Hematopoietic multipotent progenitor cell treated with erythropoietin and hydrocortisone succinate and interleukin-3 and kit ligand, for 15 days (in vitro differentiated cells): ENCODE measurements at places on chromosomes 1 and 21.

GRCh38 chr1:193234530-193234929 lies 48.1 kb upstream of the B3GALT2 start:
- no peak for DNase-seq

DNA sequence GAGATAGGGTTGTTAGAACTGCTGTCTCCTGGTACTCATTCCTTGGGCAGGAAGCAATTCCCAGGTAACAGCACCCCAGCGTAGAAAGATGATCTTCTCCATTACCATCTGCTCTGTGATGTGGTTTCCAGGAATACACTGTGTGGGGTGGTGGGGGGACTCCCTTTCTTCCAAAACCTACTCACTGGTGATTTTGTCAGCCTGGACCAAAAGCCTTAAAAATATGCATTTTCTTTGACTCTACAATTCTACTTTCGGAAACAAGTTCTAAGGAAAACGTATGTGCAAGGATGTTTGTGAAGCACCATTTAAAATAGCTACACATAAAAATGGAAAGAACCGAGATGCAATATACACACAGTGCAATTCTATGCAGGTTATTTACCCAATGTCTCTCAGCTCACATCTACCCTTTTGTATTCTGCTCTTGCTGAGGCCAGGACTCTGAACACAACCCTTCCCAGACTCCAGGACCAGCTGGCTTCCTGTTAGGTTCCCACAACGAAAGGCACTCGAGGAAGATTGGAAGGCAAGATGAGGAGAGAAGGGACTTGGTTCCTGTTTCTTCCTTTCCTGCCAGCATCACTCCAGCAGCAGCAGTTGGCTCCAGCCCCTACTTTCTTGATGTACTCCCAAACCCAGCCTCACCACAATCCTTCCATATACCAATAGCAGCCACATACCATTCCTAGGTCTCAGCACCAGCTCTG lies 33.0 kb upstream of the GJB5 start:
- no peak for DNase-seq

DNA sequence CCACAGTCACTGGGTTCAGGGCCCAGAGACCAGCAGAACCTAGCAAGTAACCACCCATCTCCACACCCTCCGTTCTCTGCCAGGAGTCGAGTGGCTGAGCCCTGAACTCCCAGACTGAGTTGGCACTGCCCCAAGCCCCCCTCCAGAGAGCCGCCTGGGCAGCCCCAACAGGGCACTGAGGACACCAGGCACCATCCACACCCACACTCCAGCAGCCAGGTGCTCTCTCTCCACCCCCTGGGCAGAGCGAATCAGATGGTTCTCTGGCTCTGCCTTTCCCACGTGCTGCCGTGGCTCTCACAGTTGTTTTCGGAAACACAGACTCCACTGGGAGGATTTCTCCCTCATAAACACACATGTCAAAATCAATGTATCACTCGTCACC lies 13.6 kb downstream of the WDR4 start:
- no peak for DNase-seq

GRCh38 chr1:202242080-202242419 lies 48.5 kb downstream of the LGR6 start:
- DNase-seq = no peak

DNA sequence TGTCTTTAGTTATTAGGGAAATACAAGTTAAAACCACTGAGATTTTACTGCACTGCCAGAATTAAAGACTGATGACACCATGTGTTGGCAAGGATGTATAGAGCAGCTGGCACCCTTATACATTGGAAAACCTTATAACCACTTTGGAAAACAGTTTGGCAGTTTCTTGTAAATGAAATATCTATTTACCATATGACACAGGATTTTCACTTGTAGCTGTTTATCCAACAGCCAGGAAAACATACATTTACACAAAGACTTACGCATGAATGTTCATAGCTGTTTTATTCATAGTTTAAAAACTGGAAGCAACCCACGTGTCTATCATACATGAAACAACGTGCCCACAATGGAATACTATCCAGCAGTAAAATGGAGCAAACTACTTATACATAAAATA lies 45.3 kb downstream of the PRRC2C start:
- no peak for DNase-seq

DNA sequence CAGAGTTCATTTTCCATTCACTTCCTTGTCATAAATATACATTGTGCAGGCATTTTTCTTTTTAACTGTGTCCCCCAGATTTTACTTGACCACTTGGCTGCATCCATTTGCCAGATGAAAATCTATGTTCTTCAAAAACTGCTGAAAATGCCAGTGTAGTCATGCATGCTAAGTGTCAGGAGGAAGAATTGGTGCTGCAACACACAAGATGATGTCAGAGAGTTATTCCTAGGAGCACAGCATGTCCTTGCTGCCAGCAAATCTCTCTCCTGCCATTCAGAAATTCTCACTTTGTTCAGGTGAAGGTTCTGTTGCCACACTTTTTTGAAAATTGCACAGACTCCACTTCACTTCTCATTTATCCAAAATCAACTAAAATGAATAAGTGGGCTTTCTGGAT lies 106.4 kb upstream of the MAGI3 start:
- no peak for DNase-seq

DNA sequence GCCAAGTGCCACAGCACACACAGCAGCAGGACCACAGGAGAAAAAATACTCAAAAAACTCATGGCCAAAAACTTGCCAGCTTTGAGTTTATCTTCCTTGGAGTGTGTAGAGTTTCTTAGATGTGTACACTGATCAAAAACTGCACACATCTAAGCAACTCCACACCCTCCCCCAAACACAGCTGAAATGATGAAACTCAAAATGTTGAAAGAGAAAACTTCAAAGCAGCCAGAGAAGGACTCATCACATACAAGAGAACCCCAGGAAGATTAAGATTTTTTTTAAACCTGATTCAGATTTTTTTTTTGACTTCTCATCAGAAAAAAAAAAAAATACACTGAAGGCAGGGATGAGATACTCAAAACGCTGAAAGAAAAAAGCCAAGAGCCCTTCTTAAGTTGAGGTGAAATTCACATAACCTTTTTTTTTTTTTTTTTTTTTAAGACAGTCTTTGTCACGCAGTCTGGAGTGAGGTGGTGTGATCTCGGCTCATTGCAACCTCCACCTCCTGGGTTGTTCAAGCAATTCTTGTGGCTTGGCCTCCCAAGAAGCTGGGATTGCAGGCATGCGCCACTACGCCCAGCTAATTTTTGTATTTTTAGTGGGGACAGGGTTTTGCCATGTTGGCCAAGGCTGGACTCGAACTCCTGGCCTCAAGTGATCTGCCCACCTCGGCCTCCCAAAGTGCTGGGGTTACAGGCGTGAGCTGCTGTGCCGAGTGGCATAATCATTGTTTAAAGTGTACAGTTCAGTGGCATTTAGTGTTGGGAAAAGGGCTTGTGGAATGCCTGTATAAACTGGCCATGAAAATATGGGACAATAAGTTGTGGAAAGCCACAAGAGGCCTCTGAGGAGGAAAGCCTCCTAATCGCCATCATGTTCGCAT lies 20.9 kb upstream of the PDXK start:
- DNase-seq = no peak

GRCh38 chr1:56493826-56494225 lies 85.5 kb downstream of the PLPP3 start:
- no peak for DNase-seq

DNA sequence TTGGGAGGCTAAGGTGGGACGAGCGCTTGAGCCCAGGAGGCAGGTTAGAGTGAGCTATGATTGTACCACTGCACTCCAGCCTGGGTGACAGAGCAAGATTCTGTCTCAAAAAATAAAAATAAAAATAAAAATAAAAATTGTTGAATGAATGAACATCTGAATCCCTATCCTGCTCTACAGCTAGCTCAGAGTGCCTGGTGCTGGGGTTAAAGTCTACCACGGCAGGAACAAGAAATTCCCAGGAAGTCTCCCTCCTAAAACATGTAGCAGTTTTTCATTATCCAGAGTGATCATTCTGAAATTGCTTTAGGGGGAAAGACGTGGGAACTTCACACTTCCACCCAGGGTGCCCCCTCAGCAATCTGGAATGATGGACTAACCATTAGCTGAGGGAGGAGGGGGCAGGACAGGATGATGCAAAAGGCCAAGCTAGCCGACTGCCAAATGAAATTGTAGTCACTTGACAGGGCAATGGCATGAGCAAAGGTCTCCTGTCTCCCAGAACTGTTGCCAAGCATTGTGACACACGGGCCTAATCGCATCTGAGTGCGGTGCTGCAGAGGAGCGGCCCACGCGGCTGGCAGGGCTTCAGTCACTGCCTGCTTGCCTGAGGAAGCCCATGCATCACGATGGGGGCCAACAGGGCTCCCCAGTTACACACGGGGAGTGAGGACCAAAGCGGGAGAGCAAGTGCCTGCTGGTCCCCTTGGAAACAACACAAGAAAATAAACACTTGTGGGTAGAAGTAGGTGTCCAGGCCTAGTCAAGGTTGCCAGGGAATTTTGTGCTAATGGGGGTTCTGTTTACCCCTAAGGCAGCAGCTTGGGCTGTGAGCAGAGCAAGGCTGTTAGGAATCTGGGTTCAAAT lies 85.7 kb downstream of the NENF start:
- no peak for DNase-seq

GRCh38 chr1:214791961-214792360 lies 189.0 kb downstream of the CENPF start:
- DNase-seq = no peak

DNA sequence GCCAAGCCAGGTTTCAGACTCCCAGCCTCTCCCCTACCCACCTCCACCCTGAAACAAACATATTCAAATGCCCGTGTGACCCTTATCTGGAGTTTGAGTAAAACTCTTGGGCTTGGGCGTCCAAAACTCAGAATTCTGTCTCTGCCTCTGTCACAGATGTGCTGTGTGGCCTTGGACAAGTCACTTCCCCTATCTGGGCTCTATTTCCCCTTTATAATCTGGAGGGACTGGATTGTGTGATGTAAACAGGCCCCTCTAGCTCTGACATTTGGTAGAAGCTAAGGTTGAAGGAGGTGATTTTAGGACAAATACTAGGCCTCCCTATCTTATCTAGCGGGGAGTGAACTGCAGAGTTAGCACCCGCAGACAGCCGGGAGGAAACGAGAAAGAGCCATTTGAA lies 67.5 kb downstream of the IGSF21 start:
- no peak for DNase-seq

GRCh38 chr1:198660341-198661261 lies 21.8 kb downstream of the PTPRC start:
- no peak for DNase-seq

DNA sequence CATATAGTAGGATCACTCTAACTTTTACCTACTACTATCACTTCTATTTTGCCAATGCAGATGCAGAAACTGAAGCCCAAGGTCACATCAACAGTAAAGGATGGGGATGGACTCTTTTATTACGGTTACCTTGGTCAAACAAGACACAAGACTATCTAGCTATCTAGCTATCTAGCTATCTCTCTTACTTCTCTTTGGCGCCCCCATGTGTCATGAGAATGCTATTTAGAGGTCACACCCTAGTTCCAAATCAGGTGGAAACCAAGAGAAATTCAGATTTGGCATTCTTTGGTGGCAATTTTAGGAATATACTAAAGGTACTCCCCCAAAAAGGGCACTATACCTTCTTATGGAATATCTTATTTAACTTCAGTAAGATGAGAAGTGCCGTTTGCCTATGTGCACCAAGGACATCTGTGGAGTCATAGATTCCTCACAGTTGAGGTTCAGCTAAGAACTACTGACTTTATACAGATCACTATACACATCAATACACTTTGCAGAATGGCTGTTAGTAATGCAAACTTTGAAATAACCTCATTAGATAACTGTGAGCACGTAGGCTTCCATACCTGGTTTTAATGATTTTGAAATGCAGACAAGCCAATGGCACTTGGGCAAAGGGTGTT lies 6.7 kb downstream of the ZNF648 start:
- peak; percentile 45 for DNase-seq

- DNase-seq = no peak
Observed at GRCh38 chr1:7294636-7295035, 476.5 kb upstream of the VAMP3 start.

GRCh38 chr1:29148656-29149491 lies 25.2 kb upstream of the TMEM200B start:
- no peak for DNase-seq

- DNase-seq = no peak
Observed at GRCh38 chr1:198913667-198914066, 274.8 kb downstream of the PTPRC start.

DNA sequence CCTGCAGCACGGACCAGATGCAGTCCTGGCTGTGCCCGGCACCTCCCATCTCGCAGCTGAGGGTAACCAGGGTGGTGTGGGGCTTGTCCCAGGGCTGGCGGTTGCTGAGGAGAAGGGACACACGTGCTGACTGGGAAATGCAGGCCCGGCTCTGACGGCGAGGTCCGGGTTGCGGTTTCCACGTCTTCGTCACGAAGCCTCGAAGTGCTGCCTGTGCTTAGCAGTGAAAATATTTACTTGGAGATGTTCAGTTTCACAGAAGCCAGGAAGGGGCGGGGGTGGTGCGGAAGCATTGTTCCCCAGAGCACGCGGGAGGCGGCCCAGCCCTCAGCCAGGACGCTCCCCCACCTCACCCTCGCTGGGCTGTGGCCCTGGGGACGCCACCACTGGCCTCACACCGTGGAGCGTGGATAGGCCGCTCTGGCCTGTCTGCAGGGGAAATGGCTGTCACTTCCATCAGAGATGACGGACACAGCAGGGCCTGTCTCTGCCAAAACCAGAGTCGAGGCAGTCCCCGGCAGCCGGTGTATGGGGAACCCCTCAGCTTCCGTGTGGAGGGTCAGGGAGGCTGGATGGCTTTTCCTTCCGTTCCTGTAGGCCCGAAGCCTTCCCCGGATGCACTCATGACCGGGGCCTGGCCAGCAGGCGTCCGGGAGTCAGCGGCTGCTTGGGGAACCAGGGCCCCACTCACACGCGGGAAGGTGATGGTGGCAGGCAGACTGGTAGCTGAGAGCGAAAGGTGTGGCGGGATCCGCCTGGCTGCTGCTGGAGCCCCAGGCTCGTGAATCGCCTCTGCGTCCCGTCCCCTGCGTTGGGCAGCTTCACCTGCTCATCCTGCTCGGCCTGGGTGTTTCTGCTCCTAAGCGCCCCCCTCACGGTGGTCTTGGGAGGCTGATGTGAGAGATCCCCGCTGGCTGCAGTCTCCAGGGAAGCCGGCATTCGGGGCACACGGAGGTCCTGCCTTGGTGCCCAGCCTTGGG lies 14.7 kb upstream of the POFUT2 start:
- no peak for DNase-seq

DNA sequence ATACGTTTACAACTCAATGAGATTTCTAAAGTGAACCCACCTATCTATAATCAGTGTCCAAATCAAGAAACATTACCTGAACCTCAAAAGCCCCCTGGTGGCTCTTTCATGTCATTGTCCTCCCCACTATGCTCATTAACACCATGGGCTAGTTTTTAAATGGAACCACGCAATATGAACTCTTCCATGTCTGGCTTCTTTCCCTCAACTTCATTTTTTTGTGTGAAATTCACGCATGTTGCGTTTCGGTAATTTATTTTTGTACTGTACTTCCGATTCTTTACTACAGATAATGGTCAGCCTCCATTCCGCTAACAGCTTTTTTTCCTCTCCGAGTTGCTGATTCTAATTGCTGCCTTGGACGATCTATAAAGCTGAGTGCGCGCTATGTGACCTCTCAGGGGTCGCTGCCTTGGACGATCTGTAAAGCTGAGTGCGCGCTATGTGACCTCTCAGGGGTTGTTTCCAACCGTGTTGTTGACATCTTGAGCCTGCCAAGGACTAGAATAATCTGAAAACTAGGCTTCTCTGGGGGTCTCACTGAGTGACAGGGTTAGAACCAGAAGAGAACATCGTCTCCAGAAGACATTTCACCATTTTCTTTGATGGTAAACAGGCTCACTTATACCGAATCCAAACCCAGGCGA lies 1.1 kb upstream of the CACYBP start:
- DNase-seq = peak; percentile 80
